ENCODE measurements at places on chromosomes 7 and 10.

- DNase-seq, result no peak
These were observed 31.4 kb upstream of the TRIM8 start for GRCh38 chr10:102612964-102613275.

DNA sequence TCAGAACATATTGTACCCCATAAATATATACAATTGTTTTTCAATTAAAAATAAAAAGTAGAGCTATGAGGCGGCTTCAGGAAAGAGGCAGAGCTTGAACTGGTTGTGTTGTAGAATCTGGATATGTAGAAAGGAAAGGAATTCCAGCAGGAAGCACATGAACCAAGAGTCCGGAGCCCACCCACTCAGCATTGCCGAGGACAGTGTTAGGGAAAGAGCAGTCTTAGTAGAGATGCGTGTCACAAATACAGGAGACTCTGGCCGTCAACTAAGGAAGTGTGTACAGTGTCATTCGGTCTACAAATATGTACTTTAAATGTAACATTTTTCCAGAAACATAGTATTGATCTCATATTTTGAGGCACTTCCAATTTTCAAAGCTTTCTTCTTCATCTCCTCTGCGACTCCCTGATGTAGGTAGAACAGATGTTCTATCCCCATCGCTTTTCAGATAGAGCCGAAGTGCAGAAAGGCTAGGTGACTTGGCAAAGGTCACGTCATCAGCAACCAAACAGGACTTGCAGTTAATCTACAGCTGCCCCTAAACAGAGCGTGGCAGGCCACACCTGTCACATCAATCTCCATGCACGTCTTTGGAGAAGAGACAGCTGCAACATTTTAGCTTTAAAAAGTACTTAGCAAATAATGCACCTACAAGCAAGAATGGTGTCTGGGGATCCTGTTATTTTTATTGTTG is 25.3 kb upstream of the GJD4 start:
- no peak for DNase-seq

DNA sequence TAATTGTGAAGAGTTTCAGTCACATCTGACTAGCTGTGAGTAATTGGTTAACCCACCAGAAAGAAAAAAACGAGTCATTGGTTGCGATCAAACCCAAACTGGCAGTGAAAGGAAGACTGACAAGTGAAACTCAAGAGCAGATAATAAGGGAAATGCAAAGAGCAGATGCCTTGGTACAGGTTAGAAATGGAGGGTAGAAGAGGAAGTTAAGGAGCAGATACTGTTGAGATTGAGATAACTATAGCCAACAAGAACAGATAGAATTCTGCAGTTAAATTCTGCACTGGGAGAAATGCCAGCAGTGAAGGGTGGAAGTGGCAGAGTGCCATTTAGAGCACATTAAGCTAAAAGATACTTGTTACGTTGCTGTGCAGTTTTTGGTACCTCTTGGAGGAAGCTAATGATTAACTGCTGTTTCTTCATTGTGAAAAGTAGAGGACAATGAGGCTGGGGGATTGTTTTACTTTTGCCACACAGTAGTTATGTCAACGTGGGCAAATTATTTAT is 65.8 kb downstream of the CDK13 start:
- DNase-seq, result peak; percentile 25

DNA sequence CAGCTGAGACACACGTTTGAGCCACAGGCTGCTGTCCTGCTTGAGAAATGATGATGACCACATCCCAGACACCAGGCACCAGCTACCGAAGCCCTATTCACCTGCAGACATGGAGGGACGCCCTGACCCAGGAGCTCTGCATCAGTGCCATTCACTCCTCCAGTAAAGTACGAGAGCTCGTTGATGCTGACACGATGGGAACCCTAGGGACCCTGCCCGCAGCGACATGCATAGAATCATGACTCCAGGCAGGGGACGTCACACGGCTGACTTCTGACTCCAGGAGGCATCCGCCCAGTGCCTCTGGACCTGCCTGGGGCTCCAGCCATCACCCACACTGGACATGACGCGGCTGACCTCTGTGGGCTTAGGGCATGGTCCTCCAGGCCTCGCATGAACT is 129.9 kb downstream of the ADARB2 start:
- no peak for DNase-seq

- no peak for DNase-seq
These were observed 193.4 kb upstream of the ZMIZ1 start for GRCh38 chr10:78875331-78875877.

DNA sequence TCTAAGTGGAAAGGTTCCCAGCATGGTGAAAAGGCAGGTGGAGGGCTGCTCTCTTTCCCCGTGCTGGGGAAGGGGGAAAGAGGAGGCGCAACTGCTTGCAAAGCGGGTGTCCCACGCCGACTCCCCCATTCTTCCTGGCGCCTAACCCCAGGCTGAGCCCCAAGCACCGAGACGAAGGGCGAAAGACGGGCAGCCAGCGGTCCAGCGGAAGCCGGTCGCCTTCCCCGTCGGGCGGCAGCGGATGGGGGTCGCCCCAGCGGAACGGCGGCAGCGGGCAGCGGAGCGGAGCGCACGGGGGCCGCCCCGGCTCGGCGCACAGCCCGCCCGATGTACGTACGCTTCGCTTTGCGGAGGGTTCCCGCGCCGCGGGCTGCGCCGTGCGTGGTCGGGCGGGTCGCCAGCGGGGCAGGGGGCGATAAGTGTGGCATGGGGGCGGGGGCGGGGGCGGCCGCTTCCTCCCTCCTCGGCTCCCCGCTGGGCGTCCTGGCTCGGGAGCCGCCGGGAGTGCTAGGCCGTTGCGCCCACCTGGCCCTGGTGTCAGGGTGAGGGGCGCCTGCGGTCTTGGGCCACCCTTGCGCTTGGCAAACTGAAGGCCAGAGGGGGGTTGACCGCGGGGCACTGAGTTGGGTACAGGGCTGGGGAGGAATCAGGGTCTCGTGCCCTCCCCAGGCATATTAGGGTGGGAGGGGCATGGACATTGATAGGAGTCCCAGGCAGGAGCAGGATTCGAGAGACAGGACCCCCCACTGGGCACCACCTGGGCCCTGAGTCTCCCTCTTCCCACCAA is 35.2 kb upstream of the HSPB1 start:
- no peak for DNase-seq

DNA sequence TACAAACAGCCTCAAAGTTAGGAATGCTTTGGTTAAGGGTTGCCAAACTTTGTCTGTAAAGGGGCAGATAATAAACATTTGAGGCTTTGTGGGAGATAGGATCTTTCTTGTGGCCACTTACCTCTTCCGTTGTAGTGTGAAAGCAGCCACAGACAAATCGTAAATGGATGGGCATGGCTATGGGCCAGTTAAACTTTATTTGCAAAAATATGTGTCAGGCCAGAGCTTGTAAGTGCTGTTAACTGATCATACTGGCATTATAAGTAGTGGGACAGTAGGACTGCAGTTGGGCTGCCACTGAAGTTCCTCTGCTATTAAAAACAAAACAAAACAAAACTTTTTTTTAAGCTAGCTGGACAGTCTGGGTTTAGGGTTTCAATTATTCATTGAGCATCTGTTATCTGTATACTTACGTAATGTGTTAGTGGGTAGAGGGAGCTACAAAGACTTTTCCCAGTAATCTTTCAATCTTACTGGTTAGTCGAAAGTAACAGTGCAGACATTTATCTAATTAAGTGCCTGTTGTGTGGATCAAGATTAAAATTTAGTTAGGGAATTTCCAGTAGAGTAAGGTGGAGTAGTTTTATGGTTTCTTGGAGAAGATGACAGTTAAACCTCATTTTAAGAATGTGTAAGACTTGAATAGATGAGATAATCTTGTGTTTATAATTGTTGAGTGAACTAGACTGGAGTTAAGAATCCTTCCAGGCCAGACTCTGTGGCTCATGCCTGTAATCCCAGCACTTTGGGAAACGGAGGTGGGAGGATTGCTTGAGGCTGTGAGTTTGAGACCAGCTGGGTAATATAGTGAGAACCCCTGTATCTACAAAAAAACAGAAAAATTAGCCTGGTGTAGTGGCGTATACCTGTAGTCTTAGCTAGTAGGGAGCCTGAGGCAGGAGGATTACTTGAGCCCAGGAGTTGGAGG is 100.1 kb downstream of the BTRC start:
- peak; percentile 8 for DNase-seq

DNA sequence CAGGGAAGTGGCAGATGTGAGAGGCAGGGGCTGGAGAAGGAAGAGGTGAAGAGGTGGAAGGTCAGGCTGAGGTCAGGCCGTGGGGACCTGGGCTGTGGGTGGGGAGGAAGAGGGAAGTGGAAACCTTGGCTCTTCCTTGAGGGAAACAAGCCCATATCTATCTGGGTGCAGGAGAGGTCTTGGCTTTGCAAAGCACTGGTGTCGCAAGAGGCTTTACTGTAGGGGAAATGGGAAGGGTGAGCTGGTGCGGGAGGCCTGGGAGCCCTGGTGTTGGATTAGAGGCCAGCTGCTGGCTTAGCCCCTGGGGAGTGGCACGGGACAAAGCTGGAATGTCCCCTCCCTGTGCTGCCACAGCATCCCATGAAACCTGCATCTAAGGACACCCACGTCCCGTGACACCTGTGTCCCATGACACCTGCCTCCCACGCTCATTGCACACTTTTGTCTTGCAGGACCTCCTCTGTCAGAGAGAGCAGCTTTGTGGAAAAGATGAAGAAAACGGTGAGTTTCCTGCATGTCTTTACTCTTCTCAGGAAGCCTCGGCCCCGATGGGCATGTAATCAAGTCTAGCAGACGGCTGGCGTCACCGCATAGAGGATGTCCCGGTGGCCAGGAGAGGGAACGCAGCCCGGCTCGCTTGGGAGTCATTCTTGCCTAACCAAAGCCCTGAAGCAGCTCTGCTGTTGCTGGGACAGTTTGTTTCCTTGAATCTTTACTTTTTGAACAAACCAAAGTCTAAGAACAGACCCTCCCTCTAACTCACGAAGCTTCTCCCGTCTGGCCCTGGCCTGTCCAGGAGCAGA is 22.2 kb downstream of the TMEM120A start:
- DNase-seq, result no peak

GRCh38 chr7:134514106-134514505 is 13.3 kb upstream of the AKR1B10 start:
- DNase-seq, result no peak

DNA sequence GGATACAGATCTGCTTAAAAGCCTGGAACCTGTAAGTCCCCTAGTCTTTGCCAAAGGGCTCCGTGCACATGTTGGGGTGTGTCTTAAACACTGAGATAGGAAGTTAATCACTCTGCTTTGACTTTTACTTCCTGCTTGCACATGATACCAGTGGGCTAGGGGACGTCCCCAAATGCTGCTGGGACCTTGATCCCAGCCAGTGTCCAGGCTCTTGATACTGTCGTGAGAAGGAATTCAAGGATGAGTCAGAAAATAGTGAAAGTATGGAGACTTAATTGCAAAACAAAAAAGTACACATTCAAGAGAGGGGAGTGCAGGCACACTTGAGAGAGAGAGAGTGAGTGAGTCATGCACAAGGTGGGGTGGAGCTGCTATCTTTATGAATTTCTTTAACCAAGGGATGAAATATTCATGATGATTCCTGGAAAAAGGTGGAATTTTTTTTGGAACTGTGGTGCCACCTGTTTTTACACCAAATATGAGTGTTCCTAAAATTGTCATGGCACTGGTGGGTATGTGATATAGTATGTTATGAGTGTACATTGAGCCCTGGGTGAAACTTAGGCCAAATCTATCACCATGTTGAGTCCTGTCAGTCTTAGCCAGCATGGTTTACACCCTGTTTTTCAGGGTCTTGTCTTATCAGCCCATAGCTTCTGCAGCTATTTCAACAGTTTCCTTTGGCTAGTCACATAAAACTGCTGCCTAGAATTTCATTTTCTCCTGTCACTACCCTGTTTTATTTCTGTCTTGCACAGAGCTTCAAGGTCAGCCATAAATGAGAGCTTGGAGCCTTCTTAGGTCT is 88.3 kb upstream of the CYP26C1 start:
- no peak for DNase-seq

DNA sequence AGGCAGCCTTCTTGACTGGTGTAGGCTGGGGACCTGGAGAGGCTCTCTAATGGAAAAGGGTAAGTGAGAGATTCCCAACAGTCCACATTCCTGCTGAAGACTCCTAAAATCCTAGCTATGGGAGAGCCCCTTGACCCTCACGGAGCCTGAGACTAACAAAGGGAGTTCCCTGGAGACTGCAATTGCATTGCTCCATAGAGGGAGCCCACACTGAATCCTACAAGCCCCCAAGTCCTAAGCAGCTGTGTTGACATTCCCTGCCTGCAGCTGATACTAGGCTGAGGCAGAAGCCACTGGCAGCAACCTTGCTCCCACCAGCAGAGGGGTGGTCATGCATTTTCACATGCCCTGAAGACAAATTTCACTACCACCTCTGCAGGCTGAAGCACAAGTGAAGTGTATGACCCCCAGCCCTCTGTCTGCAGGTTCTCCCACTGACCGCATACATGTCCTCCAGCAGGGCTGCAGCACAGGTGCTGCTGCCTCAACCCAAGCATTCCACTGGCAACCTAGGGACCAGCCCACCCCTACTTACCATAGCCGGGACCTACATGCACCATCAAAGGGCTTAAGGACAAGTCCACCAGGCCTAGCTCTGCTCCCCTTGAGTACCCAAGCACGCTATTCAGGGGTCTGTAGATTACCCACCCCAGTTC is 130.3 kb upstream of the SLC13A1 start:
- DNase-seq, result no peak

DNA sequence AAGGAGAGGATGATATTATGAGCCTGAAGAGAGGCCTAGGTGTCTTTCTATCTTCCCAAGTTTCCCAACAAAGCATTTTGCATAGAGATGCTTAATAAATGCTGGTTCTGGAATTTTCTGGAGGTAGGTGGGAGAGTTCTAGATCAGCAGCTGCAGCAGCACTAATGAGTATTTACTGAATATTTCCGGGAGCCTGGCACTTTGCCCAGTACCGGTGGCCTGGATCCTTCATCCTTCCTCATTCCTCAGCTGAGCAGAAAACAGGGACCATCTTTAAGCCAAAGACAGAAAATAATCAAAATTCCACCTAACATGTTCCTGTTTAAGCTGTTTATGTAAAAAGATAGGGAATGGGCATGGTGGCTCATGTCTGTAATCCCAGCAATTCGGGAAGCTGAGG is 813.2 kb upstream of the AUTS2 start:
- no peak for DNase-seq

DNA sequence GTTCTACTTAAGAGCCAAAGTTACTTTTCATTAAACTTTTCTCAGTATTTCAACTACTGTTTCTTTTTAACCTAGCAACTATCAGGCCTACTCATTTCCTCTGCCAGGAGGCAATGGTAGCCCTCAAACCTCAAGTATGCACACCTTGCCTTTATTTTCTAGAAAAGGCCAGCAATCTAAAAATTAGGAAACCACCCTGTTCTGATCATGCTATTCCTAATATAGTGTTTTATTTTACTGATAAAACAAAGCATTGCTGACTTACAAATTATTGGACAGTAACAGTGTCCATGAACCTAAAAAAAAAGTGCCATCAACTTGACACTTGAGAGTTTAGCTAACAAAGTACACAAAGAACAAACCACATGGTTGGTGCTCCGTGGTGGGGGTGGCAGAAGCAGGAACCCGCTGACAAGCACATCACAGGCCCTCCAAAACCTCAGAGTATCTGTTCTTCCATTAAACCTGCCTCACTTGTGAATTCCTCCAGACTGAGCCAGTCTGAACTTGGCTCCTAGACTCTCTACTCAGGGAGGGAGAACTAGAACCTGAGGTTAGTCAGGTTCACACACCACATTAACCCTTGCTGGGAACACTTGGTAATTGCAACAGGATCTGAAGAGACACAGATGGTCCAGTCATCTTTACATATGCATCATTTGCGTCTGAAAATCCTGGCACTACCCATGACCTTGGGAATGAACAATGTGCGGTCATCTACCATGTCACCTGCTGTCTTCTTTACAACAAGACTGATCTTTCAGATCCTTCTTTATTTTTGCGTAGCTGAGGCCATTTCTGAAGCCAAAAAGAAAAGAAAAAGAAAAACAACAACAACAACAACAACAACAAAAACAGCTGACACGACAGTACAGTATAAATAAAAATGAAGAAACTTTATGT is 31.9 kb downstream of the PIP4K2A start:
- DNase-seq, result peak; percentile 96

GRCh38 chr7:57328963-57329362 is 121.0 kb upstream of the ZNF716 start:
- no peak for DNase-seq

Data from Jurkat, Clone E6-1 (cell line).